Testis (tissue), 5 donors: ENCODE measurements at places on chromosomes 5 and 9. TPM values are rescaled to one million over a fixed set of nuclear protein-coding genes. Genes with fewer than 3 reads are reported as not detected.

DDX4 gene
- total RNA-seq: 116 TPM

LCN2 gene
- total RNA-seq: not detected

ST8SIA4 gene
- total RNA-seq: 0.39 TPM

CNTFR gene
- 16.0 TPM for total RNA-seq

FOXD4 gene
- 1.2 TPM for total RNA-seq

ACOT12 gene
- total RNA-seq: 0.31 TPM

FIBCD1 gene
- 33.5 TPM for total RNA-seq

TNFSF8 gene
- total RNA-seq: 0.63 TPM

WNT8A gene
- 0.71 TPM for total RNA-seq

DNA sequence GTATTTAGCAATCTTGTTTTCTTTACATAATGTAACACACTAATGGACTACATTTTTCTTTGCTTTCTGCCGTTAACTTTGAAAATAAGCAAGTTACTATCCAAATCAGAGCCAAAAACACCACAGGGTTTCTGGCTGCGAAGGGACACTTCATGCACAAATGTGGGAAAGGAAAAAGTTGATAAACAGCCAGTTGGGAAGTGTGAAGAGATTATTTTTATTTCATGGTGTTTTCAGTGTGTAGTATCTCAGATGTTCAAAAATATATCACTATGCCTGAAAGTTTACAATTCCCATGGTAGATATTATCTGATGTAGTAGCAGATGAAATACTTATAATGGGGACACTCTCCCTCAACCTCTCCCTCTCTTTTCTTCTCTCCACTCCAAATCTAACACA lies 135.3 kb downstream of the CETN3 start:
- H3K4me3 ChIP-seq: no peak overlapping the region
- H3K27ac ChIP-seq: no peak overlapping the region
- H3K36me3 ChIP-seq: no peaks in the 10 kb centered on the region
- no peaks in the 10 kb centered on the region for H3K27me3 ChIP-seq
- DNase-seq: no peak

- DNase-seq: no peak
- no peak overlapping the region for H3K27ac ChIP-seq
- no peak overlapping the region for H3K4me3 ChIP-seq
- peaks cover 6% of the 10 kb centered on the region for H3K4me1 ChIP-seq
Observed at GRCh38 chr9:124037790-124038189, 26.2 kb downstream of the LHX2 start.

GRCh38 chr5:102920762-102921161 lies 165.7 kb downstream of the PAM start:
- H3K36me3 ChIP-seq: no peaks in the 10 kb centered on the region
- no peaks in the 10 kb centered on the region for H3K27me3 ChIP-seq
- H3K4me3 ChIP-seq: no peak overlapping the region
- no peak overlapping the region for H3K27ac ChIP-seq
- H3K4me1 ChIP-seq: no peaks in the 10 kb centered on the region

DNA sequence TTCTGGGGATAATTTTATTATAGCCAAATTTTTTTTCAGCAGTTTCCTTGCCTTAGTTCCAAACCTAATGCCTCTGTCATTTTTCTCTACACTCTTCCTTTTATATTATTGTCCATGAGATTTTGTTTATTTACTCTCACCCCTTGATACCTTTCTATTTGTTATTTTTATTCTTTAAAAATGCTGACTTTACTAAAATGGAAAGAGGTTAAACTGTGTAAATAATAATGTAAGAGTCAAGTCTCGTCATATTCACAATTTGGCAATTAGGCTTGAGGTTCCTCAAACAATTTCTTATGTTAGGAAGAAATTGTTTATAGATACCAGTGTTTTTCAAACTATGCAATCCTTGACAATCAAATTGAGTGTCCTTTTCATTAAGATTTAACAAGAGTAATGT lies 428.6 kb upstream of the CDH9 start:
- H3K4me3 ChIP-seq: no peak overlapping the region
- no peaks in the 10 kb centered on the region for H3K36me3 ChIP-seq
- H3K4me1 ChIP-seq: no peaks in the 10 kb centered on the region
- no peaks in the 10 kb centered on the region for H3K27me3 ChIP-seq
- no peak overlapping the region for H3K27ac ChIP-seq

DNA sequence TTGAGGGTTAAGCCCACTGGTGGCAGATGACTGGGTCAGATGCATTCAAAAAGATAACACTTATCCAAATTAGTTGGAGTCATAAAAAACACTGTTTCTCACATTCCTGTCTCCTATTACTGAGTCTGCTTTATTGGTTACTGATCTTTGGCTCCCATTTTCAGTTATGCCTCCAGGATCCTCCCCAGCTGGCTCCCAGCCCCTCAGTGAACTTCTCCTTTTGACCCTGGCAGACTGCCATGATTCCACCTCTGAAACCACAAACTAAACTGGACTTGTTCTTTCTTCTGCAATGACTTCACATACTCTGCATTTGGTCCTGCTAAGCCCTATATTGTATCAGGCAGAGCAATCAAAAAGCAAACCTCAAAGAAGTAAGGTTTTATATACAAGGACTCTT lies 860.8 kb upstream of the DMAC1 start:
- no peak overlapping the region for H3K4me3 ChIP-seq
- H3K27ac ChIP-seq: no peak overlapping the region
- H3K4me1 ChIP-seq: no peaks in the 10 kb centered on the region
- H3K27me3 ChIP-seq: no peaks in the 10 kb centered on the region
- no peaks in the 10 kb centered on the region for H3K36me3 ChIP-seq

GRCh38 chr5:50580506-50580905 lies 85.9 kb upstream of the PARP8 start:
- H3K36me3 ChIP-seq: no peaks in the 10 kb centered on the region
- DNase-seq: no peak
- H3K4me1 ChIP-seq: no peaks in the 10 kb centered on the region
- H3K27me3 ChIP-seq: no peaks in the 10 kb centered on the region
- H3K27ac ChIP-seq: no peak overlapping the region
- H3K4me3 ChIP-seq: no peak overlapping the region

DNA sequence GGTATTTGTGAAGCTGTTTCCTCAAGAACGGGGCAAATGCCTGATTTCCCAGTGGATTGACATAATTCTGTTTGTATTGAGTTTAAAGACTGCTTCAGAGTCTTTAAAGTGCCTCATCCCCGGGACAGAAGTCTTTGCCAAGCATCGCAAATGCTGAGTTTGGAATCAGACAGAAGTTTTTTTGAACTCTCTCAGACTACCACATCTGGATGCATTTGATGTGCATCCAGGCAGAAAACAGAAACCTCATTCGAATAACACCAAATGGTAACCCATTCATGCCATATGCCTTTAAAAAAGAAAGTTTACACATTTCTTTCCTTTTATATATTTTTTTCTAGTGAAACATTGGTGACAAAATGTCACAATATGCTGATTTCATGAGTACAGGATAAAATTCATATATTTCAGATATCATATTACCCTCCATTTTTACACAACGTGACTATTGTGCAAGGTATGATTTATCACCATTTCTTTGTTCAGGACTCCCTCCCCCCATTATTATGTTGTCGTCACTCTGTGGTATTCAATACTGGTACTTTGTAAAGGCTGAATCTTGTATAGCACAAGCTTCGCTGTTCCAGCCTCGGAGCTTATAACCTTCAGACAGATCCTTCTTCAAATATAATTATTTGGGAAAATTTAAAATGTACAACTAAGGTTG lies 91.1 kb downstream of the ZNF608 start:
- H3K27ac ChIP-seq: no peak overlapping the region
- H3K4me1 ChIP-seq: peaks cover 22% of the 10 kb centered on the region
- no peaks in the 10 kb centered on the region for H3K27me3 ChIP-seq
- H3K36me3 ChIP-seq: no peaks in the 10 kb centered on the region
- no peak for DNase-seq

DNA sequence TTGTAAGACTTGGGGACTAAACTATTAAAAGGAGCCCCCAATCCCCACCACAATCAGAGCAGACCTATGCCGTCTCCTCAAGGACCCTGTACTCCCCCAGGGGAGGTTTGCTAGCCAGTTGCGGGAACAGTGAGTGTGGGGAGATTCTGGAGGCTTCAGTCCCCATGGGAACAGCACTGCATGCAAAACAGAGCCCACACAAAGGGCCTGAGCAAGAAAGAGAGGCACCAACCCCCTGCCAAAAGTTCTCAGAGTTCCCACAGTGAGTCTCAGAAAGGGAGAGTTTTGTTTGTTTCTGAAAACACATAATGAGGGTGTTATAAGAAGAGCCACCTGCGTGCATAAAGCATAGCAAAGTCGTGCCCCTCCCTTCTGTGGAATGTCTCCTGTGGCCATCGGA lies 56.6 kb downstream of the CFAP90 start:
- no peaks in the 10 kb centered on the region for H3K36me3 ChIP-seq
- DNase-seq: no peak
- no peaks in the 10 kb centered on the region for H3K27me3 ChIP-seq
- no peak overlapping the region for H3K27ac ChIP-seq

DNA sequence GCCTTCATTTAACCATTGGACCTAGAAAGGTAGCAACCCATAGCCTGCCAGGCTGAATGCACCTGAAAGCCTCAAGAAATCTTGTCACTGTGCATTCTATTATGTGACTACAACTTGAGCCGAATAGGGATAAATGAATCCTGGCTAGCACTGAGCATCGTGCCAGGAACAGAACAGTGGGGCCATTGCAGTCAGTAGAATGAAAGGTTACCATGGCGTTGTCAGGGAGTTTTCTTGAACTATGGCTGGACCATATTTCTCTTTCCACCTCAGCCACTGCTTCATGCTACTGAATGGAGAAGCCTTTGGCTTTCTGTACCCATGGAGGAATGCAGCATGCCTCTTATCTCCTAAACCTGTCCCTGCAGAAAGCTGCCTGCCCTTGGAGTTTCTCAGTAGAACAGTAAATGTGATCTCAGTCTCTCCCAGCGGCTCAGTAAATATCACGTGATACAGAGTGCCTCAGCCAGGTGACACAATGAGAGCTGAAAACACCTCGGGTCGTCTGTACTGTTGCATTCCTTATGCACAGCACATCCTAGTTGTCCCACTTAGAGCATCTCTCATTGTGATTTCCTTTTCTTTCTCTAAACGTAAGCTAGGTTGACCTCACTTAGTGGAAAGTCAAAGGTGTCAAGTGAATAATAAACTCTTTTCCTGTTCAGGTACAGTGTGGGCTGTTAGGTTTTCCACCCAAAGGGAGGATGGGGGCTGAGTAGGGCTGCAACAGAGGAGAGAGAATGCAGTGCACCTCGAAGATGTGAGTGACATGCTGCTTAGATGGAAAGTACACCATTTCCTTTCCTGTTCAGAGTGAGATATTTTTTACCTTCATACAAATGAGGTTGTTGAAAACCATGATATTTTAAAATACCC lies 115.3 kb downstream of the MACIR start:
- no peak overlapping the region for H3K4me3 ChIP-seq
- H3K27me3 ChIP-seq: no peaks in the 10 kb centered on the region
- H3K27ac ChIP-seq: no peak overlapping the region
- no peaks in the 10 kb centered on the region for H3K4me1 ChIP-seq

GRCh38 chr5:169974121-169974770 lies 6.0 kb downstream of the INSYN2B start:
- no peaks in the 10 kb centered on the region for H3K4me1 ChIP-seq
- no peaks in the 10 kb centered on the region for H3K36me3 ChIP-seq
- no peak for DNase-seq
- H3K4me3 ChIP-seq: no peak overlapping the region
- no peak overlapping the region for H3K27ac ChIP-seq
- no peaks in the 10 kb centered on the region for H3K27me3 ChIP-seq

GRCh38 chr9:87148331-87149104 lies 201.2 kb upstream of the GAS1 start:
- no peaks in the 10 kb centered on the region for H3K27me3 ChIP-seq
- peak overlapping the region; percentile 66 for H3K4me3 ChIP-seq
- H3K27ac ChIP-seq: peak overlapping the region; percentile 83
- no peaks in the 10 kb centered on the region for H3K36me3 ChIP-seq

- H3K4me1 ChIP-seq: peaks cover 7% of the 10 kb centered on the region
- DNase-seq: no peak
Observed at GRCh38 chr5:16826379-16827125, 109.5 kb downstream of the MYO10 start.

DNA sequence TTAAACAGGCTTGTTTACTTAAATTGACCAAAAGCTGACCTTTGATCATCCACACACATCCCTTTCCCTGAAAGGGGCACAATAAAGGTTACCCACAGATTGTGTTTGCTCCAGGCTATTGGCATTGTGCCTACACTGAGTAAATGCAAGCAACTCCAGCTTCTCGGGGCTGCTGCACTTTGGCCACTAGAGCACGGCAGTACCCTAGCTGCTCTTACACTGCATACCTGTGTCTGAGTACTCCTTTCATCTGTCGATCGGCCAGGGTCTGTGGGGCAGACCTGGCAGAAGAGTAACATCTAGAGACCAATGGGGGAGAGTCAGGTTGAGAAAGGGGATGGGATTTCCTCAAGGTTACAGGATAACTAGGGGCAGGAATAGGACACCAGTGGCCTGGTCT lies 281.9 kb upstream of the NMUR2 start:
- H3K4me3 ChIP-seq: no peak overlapping the region
- H3K4me1 ChIP-seq: no peaks in the 10 kb centered on the region
- H3K36me3 ChIP-seq: no peaks in the 10 kb centered on the region
- H3K27ac ChIP-seq: no peak overlapping the region
- H3K27me3 ChIP-seq: no peaks in the 10 kb centered on the region
- no peak for DNase-seq

DNA sequence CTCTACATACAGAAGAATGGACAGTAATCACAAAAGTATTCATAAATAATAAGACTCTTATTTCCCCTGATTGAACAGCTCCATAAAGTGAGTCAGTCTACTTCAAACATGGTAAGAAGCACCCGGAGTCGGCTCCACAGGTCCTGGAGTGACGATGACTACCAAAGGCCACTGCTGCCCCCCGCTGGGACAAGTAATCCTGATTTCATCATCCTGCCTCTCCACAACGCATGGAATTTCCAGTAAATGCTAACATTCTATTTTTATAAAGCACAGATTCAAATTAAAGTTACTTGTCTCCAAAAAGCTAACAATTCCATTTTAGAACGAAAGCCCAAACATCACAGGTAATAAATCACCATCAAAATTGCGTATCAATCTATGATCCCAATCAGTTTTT lies 16.2 kb downstream of the ATPSCKMT start:
- H3K27ac ChIP-seq: no peak overlapping the region
- no peaks in the 10 kb centered on the region for H3K4me1 ChIP-seq
- DNase-seq: no peak

DNA sequence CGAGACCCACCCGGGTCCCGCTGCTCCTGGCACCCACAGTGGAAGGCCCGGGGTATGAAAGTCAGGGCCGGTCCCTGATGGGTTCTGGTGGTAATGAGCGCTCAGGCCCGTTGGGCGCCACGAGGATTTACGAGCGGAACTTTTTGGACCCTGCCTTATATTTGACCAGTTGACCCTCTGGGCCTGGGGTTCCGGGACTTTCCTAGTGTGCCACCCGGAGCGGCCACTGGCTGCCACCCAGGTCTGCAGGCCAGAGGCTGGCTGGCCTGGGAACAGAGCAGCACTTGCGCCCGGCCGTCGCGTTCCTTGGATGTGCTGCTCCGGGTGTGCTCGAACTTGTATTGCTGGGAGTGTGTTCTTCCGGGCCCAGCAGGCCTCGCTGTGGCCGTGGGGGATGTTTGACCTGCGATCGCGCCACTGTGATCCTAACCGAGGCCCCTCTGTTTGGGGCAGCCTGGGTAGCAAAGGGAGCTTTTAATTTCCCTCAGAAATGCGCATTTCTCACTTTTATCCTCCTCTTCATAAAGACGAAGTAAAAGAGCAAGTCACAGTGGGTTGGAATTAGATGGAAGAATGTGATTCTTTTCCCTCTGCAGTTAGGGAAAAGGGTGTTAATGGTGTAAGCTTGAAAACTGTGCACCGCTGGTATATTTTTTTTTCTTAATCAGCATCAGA lies 1.2 kb downstream of the F2RL1 start:
- H3K27me3 ChIP-seq: no peaks in the 10 kb centered on the region
- H3K4me1 ChIP-seq: peaks cover 4% of the 10 kb centered on the region
- no peak overlapping the region for H3K4me3 ChIP-seq
- H3K36me3 ChIP-seq: no peaks in the 10 kb centered on the region
- no peak for DNase-seq
- no peak overlapping the region for H3K27ac ChIP-seq
